ENCODE measurements at places on chromosomes 11 and 22. TPM values are rescaled to one million over a fixed set of nuclear protein-coding genes. Genes with fewer than 3 reads are reported as not detected.

The OR5AS1 gene
- total RNA-seq: not detected

The CCDC87 gene
- total RNA-seq: 0.29 TPM

The HPS5 gene
- total RNA-seq: 21.4 TPM

The CRYBB3 gene
- total RNA-seq: not detected

Measured in activated T-helper 1 cell treated with anti-CD3 and anti-CD28 coated beads, Interleukin-12 subunit alpha, Interleukin-12 subunit beta, Interleukin-2, Interleukin-4 antibody, amounts not matched to agents 30 ng/mL and 10 ng/mL and 1 ng/mL, durations not matched to agents 14 hours and 24 hours and 36 hours (primary cell).